ENCODE measurements at places on chromosomes 6 and 20.

DNA sequence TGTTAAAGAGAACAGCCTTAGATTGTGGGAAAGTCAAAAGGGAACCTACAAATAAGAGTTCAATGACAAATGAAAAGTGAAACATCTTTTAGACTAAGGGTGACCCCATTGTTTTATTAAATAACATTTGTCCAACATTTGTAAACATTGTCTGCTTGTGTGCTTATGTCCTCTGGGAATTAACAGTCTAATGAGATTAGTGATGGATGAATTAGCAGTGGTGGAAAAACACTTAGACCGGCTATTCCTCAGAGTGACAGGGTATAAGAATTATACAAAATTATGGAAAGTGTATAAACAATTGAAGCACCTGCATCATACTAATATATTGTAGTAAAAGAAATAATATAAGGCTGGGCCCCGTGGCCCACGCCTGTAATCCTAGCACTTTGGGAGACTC lies 29.3 kb upstream of the HFE start:
- H3K27ac ChIP-seq, result no peak overlapping the region
- H3K4me1 ChIP-seq, result peaks cover 9% of the 10 kb centered on the region
- no peaks in the 10 kb centered on the region for H3K27me3 ChIP-seq
- H3K4me3 ChIP-seq, result no peak overlapping the region
- DNase-seq, result no peak

DNA sequence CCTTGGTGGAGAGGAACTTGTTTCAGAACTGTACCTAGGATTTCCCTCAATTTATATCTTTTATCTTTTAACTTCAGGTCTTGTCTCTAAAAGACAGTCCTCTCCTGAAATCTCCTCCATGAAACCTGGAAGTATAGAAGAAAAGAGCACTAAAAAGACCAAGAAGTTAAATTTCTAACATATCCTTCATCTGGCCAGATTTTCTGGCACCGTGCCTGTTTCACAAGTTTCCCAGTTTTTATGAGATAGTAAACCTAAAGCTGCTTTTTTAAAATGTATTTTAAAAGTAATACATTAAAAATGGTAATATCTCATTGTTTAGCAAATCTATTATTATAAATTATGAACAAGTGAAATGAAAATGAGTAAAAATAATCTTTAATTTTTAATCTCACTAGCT lies 348.3 kb upstream of the RSPO3 start:
- H3K4me3 ChIP-seq, result no peak overlapping the region
- H3K36me3 ChIP-seq, result no peaks in the 10 kb centered on the region
- H3K27ac ChIP-seq, result no peak overlapping the region
- no peaks in the 10 kb centered on the region for H3K4me1 ChIP-seq

GRCh38 chr6:129490521-129491255 lies 219.3 kb downstream of the ARHGAP18 start:
- no peak for DNase-seq
- H3K36me3 ChIP-seq, result peaks cover 7% of the 10 kb centered on the region
- peak overlapping the region; percentile 93 for H3K27ac ChIP-seq
- H3K27me3 ChIP-seq, result no peaks in the 10 kb centered on the region
- peaks cover 11% of the 10 kb centered on the region for H3K4me1 ChIP-seq
- H3K4me3 ChIP-seq, result peak overlapping the region; percentile 62

GRCh38 chr6:159089443-159089842 lies 44.7 kb upstream of the TAGAP start:
- no peak for DNase-seq
- no peaks in the 10 kb centered on the region for H3K4me1 ChIP-seq
- no peak overlapping the region for H3K4me3 ChIP-seq
- no peak overlapping the region for H3K27ac ChIP-seq

DNA sequence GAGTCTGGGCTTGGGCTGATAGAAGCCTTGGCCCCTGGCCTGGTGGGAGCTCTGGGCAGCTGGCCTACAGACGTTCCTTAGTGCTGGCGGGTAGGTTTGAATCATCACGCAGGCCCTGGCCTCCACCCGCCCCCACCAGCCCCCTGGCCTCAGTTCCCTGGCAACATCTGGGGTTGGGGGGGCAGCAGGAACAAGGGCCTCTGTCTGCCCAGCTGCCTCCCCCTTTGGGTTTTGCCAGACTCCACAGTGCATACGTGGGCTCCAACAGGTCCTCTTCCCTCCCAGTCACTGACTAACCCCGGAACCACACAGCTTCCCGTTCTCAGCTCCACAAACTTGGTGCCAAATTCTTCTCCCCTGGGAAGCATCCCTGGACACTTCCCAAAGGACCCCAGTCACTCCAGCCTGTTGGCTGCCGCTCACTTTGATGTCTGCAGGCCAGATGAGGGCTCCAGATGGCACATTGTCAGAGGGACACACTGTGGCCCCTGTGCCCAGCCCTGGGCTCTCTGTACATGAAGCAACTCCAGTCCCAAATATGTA lies 957 bp upstream of the VEGFA start:
- peak overlapping the region; percentile 84 for H3K27ac ChIP-seq
- H3K36me3 ChIP-seq, result no peaks in the 10 kb centered on the region
- H3K4me1 ChIP-seq, result peaks cover 33% of the 10 kb centered on the region
- H3K4me3 ChIP-seq, result no peak overlapping the region
- H3K27me3 ChIP-seq, result no peaks in the 10 kb centered on the region
- DNase-seq, result no peak

DNA sequence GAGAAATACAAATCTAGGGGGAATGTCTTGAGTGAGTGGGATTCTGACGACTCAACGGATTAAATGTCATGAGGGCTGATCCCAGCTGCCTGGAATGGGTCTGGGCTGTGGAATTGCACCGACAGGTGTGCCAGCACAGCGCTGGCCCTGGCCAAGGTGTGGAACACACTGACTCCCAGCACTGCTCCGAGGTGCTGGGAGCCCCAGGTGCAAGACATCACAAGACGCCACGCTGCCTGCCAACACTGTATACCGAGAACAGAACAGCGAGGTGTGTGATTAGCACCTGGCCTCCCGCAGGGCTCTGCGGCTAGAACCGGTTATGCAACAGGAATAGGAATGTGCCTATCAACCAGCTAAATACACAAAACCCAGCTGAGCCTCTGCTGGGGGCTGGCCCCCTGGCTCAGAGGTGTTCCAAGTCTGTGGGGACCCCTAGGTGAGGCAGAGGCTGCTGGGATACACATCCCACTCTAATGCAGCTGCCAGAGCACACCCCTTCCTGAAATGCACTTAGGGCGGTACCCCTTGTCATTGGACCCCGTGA lies 24.8 kb upstream of the APMAP start:
- H3K4me1 ChIP-seq, result no peaks in the 10 kb centered on the region
- H3K27me3 ChIP-seq, result no peaks in the 10 kb centered on the region
- no peak overlapping the region for H3K27ac ChIP-seq
- DNase-seq, result no peak

DNA sequence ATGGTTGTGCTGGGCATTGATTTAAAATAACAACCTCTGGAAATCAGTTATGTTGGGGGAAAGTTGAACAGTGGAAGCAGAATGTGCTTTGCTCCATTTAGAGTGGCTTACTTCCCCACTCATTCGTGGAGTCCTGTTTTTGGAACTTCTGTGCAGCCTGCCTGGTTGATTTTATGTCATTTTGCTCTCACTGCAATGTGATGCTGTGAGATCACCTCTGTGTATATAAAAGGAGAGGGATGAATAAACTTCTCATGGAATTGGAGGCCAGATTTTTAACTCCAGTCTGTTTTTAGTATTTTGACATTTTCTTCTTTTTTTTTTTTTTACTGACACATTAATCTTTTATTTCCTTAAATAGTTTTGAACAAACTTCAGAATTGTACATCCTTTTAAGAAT lies 139.0 kb downstream of the FNDC1 start:
- peaks cover 11% of the 10 kb centered on the region for H3K4me1 ChIP-seq
- H3K27ac ChIP-seq, result peak overlapping the region; percentile 69
- DNase-seq, result no peak
- H3K27me3 ChIP-seq, result no peaks in the 10 kb centered on the region

GRCh38 chr20:43953919-43954592 lies 39.4 kb downstream of the TOX2 start:
- DNase-seq, result no peak
- H3K36me3 ChIP-seq, result no peaks in the 10 kb centered on the region
- peaks cover 44% of the 10 kb centered on the region for H3K4me1 ChIP-seq
- H3K27ac ChIP-seq, result no peak overlapping the region
- no peak overlapping the region for H3K4me3 ChIP-seq

DNA sequence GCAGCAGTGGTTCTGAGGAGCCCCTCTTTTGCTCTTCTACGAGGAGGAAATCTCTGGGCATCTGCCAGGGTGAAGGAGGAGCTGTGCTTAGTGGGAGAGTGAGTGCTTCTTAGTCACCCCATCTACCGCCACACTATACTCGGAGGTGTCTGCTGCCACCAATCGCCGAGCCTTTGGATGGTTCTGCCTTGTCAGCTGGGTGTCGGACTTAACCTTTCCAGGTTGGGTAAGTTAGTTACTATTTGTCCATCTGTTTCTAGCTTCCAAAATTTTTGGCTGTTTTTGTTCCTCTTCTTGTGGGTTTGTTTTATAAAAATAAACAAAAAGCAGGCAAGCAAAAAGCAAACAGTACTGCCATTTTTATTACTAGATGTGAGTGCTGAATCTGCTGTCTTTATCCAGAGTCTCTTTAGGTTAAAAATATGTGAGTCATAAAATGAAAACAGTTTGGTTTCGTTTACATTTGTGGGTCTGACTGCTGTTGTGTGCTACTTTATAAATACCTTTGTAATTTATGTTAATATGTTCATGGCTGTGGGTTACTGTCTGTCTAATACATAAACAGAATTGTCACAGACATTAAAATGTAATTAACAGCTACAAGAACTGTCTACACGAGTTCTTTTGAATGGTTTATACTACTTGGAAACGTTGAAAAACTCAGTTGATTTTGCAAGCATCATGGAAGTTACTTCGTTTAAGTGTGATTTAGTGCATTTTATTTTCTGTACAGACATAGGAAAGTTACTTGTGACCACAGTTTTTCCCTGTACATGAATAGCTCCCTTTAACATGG lies 89.2 kb downstream of the ARID1B start:
- H3K36me3 ChIP-seq, result no peaks in the 10 kb centered on the region
- no peaks in the 10 kb centered on the region for H3K27me3 ChIP-seq
- DNase-seq, result no peak

- no peak for DNase-seq
- H3K4me3 ChIP-seq, result no peak overlapping the region
- H3K27me3 ChIP-seq, result no peaks in the 10 kb centered on the region
- H3K36me3 ChIP-seq, result peaks cover 8% of the 10 kb centered on the region
Measured at GRCh38 chr20:531608-532007, 12.0 kb downstream of the CSNK2A1 start.

DNA sequence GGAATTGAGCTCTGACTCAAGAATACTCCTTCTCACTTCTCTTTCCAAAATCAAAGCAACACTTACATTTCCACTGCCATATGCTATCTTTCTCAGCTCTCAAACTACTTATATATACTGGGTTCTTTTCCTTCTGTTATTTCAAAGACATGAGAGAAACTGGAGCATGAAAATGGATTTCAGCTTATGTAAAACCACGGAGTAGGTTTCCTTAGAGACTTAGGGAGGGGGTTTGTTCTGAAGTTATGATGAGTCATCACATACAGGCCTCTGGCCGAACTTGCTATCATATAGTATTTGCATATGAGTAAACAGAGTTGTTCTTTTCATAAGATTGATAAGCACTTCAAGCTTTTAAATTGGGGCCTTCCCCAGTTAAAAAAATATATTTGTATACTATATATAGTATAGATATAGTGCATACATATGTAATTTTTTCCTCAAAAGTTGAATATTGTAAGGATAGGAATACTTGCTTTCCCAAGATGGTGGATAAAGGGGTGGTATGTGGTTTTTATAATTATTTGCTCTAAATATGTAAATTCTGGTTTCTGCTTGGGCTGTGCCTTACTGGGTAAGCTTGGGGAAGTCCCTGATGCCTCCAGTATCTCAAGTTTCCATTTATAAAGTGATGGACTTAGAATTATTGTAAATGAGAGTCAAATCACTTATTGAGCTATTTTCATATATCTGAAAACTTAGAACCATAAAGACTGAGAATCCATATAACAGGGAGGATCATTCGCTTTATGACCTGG lies 273.9 kb downstream of the RFPL4B start:
- no peak overlapping the region for H3K4me3 ChIP-seq
- DNase-seq, result no peak
- no peak overlapping the region for H3K27ac ChIP-seq
- no peaks in the 10 kb centered on the region for H3K27me3 ChIP-seq
- no peaks in the 10 kb centered on the region for H3K36me3 ChIP-seq

DNA sequence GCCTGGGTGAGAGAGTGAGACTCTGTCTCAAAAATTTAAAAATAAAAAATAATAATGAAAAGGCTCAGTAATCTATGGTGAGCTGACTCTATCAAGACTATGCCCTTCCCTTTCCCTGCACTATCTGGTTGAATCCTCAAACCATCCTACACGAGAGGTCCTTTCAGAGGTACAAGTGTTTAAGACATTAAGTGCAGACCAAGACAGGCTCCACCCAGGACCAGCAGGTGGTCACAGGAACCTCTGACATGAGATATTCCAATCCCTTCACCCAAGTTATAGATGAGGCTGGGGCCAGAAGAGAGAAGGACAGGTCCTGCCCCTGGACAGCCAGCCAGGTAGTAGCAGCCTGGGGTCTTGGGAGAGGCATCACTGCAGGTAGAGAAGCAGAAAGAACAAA lies 182.6 kb downstream of the NFATC2 start:
- H3K4me1 ChIP-seq, result no peaks in the 10 kb centered on the region
- H3K27me3 ChIP-seq, result no peaks in the 10 kb centered on the region
- no peak overlapping the region for H3K27ac ChIP-seq
- H3K36me3 ChIP-seq, result no peaks in the 10 kb centered on the region

- no peak for DNase-seq
- no peaks in the 10 kb centered on the region for H3K27me3 ChIP-seq
- peaks cover 6% of the 10 kb centered on the region for H3K4me1 ChIP-seq
- H3K27ac ChIP-seq, result peak overlapping the region; percentile 98
- H3K36me3 ChIP-seq, result no peaks in the 10 kb centered on the region
Measured at GRCh38 chr6:26215585-26216358, 128.5 kb downstream of the HFE start.

GRCh38 chr6:68226460-68226859 lies 408.6 kb upstream of the ADGRB3 start:
- H3K27me3 ChIP-seq, result no peaks in the 10 kb centered on the region
- no peak for DNase-seq
- H3K4me1 ChIP-seq, result no peaks in the 10 kb centered on the region
- no peak overlapping the region for H3K4me3 ChIP-seq
- no peaks in the 10 kb centered on the region for H3K36me3 ChIP-seq

- H3K27me3 ChIP-seq, result no peaks in the 10 kb centered on the region
- H3K4me1 ChIP-seq, result no peaks in the 10 kb centered on the region
- no peak overlapping the region for H3K27ac ChIP-seq
- no peak overlapping the region for H3K4me3 ChIP-seq
- DNase-seq, result no peak
- peaks cover 10% of the 10 kb centered on the region for H3K36me3 ChIP-seq
Measured at GRCh38 chr20:34946661-34947060, 8.9 kb downstream of the GSS start.

GRCh38 chr6:72132427-72132826 lies 246.1 kb downstream of the RIMS1 start:
- no peaks in the 10 kb centered on the region for H3K27me3 ChIP-seq
- no peaks in the 10 kb centered on the region for H3K36me3 ChIP-seq
- no peak overlapping the region for H3K4me3 ChIP-seq
- H3K4me1 ChIP-seq, result no peaks in the 10 kb centered on the region
- DNase-seq, result no peak

- no peaks in the 10 kb centered on the region for H3K36me3 ChIP-seq
- H3K27me3 ChIP-seq, result no peaks in the 10 kb centered on the region
- H3K4me3 ChIP-seq, result no peak overlapping the region
- H3K27ac ChIP-seq, result no peak overlapping the region
Measured at GRCh38 chr20:61161726-61162390, 90.2 kb upstream of the CDH4 start.

- H3K27ac ChIP-seq, result no peak overlapping the region
Measured at GRCh38 chr6:161673026-161673425, 399.2 kb upstream of the AGPAT4 start.

Data from thoracic aorta (tissue), 2 donors.